ENCODE measurements at places on chromosomes 11 and 22. TPM values are rescaled to one million over a fixed set of nuclear protein-coding genes. Genes with fewer than 3 reads are reported as not detected.

- H3K4me3 ChIP-seq: no peak overlapping the region
- H3K4me1 ChIP-seq: no peaks in the 10 kb centered on the region
- H3K36me3 ChIP-seq: no peaks in the 10 kb centered on the region
- H3K27me3 ChIP-seq: no peaks in the 10 kb centered on the region
These were observed 233.4 kb downstream of the ST3GAL4 start for GRCh38 chr11:126588630-126589491.

Gene CSF2RB
- 0.30 TPM for total RNA-seq

Gene DCHS1
- total RNA-seq: 0.91 TPM

DNA sequence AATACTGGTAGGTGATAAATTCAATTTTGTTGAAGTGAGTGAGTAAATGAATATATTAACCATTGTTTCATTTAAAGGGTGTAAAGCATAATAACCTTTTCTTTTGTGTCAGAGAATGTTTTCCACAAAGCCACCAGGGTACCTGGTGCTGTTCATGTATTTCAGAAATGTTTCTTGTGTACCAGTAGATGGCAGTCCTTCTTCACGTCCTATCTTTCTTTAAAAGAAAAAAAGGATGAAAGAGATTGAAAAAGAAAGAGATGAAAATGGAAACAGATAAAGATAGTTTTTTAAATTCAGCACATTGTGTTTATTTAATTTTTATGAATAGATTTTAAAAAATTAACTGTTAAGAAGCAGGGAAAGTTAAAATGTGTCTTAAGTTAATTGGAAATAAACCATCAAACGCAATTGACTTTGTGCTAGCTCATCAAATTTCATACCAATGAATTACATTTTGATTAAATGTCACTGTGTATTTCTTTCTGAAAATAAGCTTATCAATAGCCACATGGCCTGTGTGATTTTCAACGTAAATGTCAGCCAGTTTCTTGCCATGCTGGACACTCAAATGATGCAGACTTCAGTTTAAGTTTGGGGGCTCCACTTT is 65.5 kb upstream of the CHORDC1 start:
- no peak for DNase-seq
- no peaks in the 10 kb centered on the region for H3K4me1 ChIP-seq
- no peak overlapping the region for H3K27ac ChIP-seq
- H3K27me3 ChIP-seq: peaks cover 2% of the 10 kb centered on the region
- H3K36me3 ChIP-seq: no peaks in the 10 kb centered on the region

DNA sequence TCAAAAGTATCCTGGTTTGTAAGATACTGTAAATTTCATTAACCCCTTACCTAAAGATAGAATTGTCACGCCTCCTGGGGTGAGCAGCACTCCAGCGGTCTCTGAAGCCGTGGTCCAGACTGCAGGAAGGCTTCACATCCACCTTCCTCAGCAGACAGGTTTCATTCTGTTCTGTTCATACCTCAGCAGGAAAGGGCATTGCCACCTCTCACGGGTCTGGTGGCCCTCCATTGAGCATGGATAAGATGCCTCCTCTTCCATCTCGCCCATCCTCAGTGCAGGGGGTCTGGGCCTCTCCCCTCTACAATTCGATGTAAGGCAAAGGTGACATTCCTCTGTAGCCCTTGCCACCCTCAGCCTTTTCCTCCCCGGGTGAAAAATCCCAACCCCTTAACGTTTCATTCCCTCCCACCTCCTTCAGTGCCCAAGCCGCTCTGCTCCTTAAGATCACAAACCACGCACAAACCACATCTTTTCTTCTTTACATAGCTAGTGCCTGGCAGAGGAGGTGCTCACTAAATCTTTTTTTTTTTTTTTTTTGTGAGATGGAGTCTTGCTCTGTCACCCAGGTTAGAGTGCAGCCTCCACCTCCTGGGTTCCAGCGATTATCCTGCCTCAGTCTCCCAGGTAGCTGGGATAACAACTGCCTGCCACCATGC is 28.5 kb downstream of the RPUSD4 start:
- H3K4me3 ChIP-seq: no peak overlapping the region
- H3K27me3 ChIP-seq: no peaks in the 10 kb centered on the region
- no peaks in the 10 kb centered on the region for H3K4me1 ChIP-seq
- no peak overlapping the region for H3K27ac ChIP-seq

DNA sequence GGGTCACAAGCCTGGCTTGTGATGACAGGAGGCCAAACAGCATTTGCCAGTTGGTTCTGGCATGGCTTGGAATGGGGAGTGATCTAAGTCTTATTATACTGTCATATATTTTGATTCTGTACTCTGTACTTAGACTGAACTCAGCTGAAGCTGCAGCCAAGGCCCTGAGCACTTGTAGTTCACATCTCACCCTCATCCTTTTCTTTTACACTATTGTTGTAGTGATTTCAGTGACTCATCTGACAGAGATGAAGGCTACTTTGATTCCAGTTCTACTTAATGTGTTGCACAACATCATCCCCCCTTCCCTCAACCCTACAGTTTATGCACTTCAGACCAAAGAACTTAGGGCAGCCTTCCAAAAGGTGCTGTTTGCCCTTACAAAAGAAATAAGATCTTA is 843 bp downstream of the OR56B1 start:
- H3K36me3 ChIP-seq: no peaks in the 10 kb centered on the region
- no peaks in the 10 kb centered on the region for H3K27me3 ChIP-seq
- no peak for DNase-seq
- no peak overlapping the region for H3K27ac ChIP-seq
- H3K4me3 ChIP-seq: no peak overlapping the region

GRCh38 chr11:33664827-33665226 is 35.8 kb downstream of the C11orf91 start:
- H3K27ac ChIP-seq: no peak overlapping the region
- H3K27me3 ChIP-seq: peaks cover 8% of the 10 kb centered on the region
- DNase-seq: no peak
- H3K4me1 ChIP-seq: no peaks in the 10 kb centered on the region
- no peak overlapping the region for H3K4me3 ChIP-seq
- no peaks in the 10 kb centered on the region for H3K36me3 ChIP-seq

Gene HTR3A
- not detected for total RNA-seq

DNA sequence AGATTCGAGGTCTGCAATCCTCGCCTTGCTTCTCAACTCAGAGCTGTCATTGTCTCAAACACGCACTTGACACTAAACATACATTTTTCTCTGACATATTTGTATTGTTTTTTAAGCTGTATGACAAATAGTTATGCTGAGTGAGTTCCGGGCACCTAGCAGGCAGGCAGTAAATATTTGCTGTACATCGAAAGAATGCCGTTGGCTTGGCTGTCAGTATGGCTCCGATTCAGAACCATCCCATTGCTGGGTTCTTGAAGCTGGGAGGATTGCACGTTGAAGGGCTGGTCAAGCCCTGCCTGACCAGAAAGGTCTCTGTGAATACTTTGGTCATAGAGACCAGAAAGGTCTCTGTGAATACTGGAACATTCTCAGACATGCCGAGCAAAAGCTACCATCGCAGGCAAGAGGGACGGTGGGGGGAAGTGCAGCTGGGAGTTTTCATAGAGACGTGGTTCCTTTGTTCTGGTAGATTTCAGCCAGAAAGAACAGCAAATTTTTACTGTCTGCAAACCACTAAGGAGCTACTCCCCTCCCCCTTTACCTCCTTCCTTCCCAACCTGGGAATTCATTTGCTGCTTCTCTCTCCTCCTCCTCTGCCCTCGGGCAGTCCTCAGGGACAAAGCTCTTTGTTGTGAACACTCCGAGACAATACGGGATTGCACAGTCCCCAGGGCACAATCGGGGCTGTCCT is 202.2 kb upstream of the SORL1-AS1 start:
- H3K36me3 ChIP-seq: no peaks in the 10 kb centered on the region
- H3K4me1 ChIP-seq: peaks cover 26% of the 10 kb centered on the region
- H3K27me3 ChIP-seq: peaks cover 2% of the 10 kb centered on the region
- DNase-seq: no peak
- H3K27ac ChIP-seq: peak overlapping the region; percentile 66

DNA sequence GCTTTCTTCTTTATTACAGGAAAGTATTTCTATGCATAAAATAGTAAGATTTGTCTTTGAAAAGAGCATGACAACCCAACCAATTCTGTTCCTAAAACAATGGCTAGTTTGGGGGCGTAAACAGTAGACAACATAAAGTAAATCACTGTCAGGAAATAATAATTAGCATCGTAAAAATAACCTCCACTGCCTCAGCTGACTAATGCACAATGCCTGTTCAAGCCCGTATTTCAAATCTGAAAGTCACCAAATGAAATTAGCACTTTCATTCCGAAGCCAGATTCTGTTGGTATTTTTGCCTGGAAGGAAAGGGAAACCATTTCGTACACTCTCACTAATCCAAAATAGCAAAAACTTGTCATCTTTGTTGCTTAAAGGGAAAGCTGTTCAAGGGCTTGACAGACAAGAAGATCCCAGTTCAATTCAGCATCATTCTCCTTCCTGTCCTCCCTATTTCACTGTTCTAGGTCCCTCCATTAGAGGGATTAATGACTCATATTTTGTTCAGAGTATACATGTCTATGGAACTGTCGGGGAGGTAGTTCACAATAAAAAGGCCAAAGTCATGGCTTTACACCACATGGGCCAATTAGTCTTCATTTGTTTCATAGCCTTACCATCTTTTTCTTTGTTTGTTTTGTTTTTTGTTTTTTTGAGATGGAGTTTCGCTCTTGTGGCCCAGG is 154.7 kb downstream of the CADM1 start:
- H3K27me3 ChIP-seq: peaks cover 4% of the 10 kb centered on the region
- no peaks in the 10 kb centered on the region for H3K4me1 ChIP-seq
- no peak overlapping the region for H3K4me3 ChIP-seq
- no peak overlapping the region for H3K27ac ChIP-seq
- no peak for DNase-seq
- no peaks in the 10 kb centered on the region for H3K36me3 ChIP-seq

DNA sequence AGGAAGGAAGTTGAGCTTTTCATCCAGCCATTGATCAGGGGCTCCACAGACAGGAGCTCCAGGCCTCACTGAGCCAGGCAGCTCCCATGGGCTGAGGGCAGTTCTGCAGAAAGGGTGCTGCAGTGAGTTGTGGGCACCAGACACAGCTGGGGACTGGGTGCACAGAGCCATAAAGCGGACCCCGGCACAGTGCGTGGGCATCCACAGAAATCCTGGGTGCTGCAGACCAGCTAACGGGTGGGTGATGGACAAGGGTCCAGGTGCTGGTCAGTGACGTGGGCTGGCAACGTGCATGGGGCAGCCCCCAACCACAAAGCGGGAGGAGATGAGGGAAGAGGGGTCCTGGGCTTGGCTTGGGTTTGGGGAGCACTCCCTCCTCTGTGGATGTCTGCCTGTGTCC is 19.4 kb upstream of the GAL start:
- H3K4me3 ChIP-seq: no peak overlapping the region
- no peak overlapping the region for H3K27ac ChIP-seq
- no peak for DNase-seq
- H3K4me1 ChIP-seq: no peaks in the 10 kb centered on the region

DNA sequence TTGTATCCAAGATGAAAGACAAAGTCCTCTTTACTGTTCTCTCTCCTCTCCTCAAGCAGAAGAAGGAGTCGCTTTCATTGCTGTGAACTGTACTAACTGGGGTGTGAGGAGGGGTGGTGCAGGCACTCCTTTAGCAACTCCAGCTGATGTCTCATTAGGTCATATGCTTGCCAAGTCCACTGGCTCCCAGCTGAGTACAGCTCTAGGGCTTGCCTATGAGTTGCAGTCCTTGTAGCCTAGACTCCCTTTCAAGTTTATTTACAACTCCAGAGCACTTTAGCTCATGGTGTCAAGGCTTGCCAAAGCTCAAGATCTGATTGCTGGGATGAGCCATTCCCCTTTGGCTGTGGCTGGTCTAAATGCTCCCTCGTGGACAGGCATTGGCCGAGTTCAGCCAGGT is 55.1 kb upstream of the PDGFD start:
- DNase-seq: no peak
- no peaks in the 10 kb centered on the region for H3K36me3 ChIP-seq

Gene YAP1
- total RNA-seq: 0.21 TPM

Measured in activated CD4-positive, alpha-beta T cell treated with anti-CD3 and anti-CD28 coated beads for 36 hours (primary cell).